Airway epithelial cell (primary cell): ENCODE measurements at places on chromosomes 5 and 9. TPM values are rescaled to one million over a fixed set of nuclear protein-coding genes. Genes with fewer than 3 reads are reported as not detected.

The PCDHGA11 gene
- 3.3 and 5.2 TPM in 2 replicates for total RNA-seq

The MTRR gene
- total RNA-seq, result 20.2 and 21.8 TPM in 2 replicates

The IL13 gene
- total RNA-seq, result not detected in 2 replicates

The DND1 gene
- total RNA-seq, result 0.28 and 0.35 TPM in 2 replicates
